ENCODE measurements at places on chromosomes 6 and 20.

DNA sequence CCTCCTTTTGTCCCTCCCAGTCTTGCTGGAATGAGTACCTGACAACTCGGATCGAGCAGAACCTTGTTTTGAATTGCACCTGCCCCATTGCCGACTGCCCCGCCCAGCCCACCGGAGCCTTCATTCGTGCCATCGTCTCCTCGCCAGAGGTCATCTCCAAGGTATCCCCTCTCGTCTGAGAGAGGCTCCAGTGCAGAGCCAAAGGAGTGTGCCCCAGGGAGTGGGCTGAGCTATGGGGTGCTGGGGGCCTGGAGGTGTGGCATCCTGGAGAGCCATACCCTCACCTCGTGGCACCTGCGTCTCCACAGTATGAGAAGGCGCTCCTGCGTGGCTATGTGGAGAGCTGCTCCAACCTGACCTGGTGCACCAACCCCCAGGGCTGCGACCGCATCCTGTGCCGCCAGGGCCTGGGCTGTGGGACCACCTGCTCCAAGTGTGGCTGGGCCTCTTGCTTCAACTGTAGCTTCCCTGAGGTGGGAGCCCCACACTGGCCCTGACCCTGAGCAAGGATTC, 8.8 kb downstream of the DNPH1 start:
- peak; percentile 55 for DNase-seq

- no peak for DNase-seq
These were observed 512.9 kb downstream of the UTRN start for GRCh38 chr6:144797881-144798589.

- no peak for DNase-seq
These were observed 161.7 kb downstream of the BMP7 start for GRCh38 chr20:57104651-57105204.

GRCh38 chr20:24425523-24426135, 43.8 kb upstream of the SYNDIG1 start:
- DNase-seq: peak; percentile 68

DNA sequence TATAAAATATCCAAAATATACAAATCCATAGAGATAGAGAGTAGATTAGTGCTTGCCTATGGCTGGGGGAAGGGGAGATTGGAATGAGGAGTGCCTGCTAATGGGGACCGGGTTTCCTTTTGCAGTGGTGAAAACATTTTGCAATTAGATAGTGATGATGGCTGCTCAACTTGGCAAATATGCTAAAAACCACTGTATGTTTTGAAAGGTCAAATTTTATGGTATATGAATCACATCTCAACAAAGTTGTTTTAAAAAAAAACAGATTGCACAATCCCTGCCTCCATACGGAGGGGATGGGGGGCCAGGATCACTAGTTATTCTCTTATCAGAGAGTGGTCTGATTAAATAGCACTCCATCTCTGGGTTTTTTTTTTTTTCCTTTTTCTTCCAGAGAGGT, 76.9 kb upstream of the RIPOR2 start:
- DNase-seq: no peak

DNA sequence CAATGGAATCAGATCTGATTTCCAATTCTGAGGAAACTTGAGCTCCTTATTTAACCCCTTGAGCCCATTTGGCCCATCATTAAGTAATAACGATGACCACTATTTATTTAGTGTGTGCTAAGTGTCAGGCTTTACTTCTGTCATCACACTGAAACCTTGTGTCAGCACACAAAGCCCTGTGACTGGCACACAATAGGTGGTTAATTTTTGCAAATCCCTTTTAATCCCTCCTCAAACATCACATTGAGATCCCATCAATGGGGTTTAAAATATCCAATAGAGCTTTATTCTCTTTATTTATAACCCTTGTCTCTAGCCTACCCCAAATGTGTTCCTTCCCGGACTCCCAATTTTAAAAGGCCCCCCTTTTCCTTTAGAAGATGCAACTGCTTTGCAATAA, 656.8 kb upstream of the CHD6 start:
- no peak for DNase-seq

- no peak for DNase-seq
These were observed 60.0 kb downstream of the TOX2 start for GRCh38 chr20:43974695-43975094.

DNA sequence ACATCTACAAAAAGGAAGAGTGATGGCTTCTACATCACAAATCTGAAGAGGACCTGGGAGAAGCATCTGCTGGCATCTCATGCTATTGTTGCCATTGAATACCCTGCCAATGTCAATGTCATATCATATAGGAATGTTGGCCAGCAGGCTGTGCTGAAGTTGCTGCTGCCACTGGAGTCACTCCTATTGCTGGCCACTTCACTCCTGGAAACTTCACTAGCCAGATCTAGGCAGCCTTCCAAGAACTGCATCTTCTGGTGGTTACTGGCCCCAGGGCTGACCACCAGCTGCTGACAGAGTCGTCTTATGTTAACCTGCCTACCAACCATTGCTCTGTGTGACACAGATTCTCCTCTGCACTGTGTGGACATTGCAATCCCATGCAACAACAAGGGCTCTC, 111.8 kb downstream of the PERP start:
- DNase-seq: no peak

GRCh38 chr20:6311841-6312655, 189.2 kb upstream of the FERMT1 start:
- DNase-seq: no peak

DNA sequence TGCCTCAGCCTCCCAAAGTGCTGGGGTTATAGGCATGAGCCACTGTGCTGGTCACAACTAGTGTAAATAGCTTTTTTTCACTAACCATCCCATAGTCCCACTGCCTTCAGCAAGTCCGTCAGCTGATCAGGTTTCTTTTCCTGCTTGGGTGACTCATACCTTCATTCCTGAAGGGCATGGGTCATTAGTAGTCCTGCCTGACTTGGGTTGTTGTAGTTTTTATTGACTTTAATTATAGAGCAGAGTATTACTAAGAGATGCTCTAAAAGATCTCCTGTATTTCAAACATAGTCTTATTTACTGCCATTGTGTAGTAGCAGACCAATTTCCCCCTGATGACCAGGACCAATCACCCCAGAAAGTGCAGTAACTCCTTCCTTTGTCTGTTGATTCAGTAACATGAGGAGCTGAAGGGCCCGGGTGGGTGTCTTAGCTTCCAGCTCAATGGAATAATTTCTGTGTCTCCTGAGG, 25.8 kb downstream of the HLA-C start:
- no peak for DNase-seq

- DNase-seq: no peak
These were observed 43.3 kb downstream of the TGM2 start for GRCh38 chr20:38121741-38122140.

Data from H7 (cell line).